Prostate gland (tissue), 2 donors: ENCODE measurements at places on chromosomes 4 and X.

DNA sequence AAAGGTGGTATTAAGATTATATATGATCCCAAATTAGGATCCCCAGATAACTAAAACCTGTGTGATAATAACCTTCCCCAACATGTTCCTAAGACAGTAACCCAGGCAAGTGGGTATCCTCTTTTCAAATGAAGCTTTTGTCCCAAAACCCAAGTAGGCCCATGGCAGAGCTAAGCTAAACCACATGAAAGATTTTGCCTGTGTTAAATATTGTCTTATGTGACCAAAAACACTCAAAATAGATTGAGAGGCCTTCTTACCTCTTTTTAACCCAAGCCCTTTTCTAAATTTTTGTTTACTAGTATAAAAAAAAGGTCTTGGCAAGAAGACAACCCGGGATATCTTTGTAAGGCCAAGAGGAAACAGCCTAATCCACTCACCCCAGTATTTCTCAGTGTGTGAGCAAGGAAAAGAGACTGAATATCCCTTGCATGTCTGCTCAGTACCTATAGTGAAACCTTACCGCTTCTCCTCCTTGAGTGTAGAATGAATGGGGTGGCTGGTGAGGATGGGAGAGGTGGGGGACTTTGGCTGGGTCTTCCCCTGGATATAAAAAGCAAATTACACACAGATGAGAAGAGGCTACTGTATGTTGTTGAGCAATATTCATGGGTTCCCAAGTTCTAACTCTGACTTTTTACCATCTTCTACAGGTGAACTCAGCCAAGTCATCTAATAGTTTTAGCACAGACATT, 188.8 kb upstream of the BMP3 start:
- DNase-seq = no peak

DNA sequence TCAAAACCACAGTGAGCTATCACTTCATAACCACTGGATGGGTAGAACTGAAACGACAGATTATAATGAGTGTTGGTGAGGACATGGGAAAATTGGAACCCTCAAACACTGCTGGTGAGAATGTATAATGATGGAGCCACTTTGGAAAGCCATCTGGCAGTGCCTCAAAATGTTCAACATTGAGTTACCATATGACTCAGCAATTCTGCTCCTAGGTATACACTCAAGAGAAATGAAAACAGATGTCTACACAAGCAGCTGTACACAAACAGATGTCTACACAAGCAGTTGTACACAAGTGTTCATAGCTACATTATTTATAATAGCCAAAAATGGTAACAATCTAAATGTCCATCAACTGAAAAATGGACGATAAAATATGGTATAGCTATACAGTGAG, 143.9 kb downstream of the PDGFRA start:
- DNase-seq = no peak

- no peak for DNase-seq
Measured at GRCh38 chrX:13520351-13520750, 49.0 kb upstream of the EGFL6 start.

DNA sequence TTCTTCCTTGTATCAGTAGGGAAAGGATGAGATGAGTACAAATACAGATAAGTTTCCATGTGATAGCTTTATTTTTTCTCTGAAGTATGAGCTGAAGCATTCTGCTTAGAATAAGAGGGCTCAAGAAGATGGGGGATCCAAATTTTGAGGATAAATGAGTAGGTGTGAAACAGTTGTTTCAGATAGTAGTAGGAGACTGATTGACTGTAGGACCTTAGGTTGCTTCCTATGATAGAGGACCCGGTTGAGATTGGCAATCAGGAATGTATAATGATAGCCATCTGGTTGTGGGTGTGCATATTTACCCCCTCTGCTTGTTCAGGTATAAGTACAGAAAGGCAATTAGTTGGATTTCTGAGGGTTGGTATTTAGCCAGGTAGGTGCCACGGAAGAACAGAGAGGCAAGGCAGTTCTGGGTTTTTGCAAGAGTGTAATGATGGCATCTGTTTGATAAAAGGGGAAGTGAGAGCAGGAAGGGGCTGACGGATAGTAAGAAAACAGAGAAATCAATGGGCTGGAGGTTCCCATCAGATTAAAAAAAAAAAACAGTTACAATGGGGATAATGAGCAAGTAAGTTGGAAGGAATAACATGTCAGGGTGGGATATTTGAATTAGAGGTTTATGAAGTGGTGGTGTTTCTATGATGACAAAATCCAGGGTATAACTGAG, 13.7 kb downstream of the OCRL start:
- DNase-seq = no peak

DNA sequence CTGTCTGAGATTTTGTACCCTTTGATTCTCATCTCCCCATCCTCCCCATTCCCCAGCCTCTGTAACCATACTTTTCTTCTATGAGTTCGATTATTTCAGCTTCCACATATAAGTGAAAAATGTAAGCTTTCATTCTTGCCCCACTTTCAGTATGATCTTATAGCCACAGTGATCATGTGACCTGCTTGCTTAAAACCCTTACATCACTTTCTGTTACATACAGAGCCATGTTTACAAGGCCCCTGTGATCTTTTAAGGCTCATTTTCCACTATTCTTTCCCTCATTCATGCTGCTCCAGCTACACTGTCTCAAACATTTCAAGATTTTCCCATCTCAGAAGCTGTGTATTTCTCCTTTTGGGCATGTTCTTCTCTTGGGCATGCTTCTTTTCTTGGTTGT, 147.7 kb downstream of the DCK start:
- no peak for DNase-seq

DNA sequence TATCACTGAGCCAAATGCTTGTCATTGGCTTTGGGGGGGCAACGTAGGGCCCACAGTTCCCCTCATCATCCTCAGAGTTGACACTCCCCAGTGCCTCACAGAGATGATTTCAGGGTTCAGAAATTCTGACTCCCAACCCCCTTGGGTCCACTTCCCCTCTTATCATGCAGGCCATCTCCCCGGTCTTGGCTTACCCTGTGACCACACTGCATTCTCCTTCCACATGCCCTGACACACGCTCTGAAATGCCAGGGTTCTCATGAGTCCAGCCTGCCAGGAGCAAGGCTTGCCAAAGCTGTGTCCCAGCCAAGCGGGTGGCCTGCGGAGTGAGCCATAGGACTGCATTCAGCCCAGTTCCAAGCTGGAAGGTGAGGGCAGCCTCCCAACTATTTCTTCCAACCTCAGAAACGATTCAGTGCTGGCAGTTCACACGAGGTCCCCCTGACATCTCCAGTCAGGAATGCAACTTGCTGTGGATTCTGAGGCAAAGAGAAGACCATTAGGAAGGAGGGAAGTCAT, 101.2 kb downstream of the SMIM20 start:
- peak; percentile 70 for DNase-seq

DNA sequence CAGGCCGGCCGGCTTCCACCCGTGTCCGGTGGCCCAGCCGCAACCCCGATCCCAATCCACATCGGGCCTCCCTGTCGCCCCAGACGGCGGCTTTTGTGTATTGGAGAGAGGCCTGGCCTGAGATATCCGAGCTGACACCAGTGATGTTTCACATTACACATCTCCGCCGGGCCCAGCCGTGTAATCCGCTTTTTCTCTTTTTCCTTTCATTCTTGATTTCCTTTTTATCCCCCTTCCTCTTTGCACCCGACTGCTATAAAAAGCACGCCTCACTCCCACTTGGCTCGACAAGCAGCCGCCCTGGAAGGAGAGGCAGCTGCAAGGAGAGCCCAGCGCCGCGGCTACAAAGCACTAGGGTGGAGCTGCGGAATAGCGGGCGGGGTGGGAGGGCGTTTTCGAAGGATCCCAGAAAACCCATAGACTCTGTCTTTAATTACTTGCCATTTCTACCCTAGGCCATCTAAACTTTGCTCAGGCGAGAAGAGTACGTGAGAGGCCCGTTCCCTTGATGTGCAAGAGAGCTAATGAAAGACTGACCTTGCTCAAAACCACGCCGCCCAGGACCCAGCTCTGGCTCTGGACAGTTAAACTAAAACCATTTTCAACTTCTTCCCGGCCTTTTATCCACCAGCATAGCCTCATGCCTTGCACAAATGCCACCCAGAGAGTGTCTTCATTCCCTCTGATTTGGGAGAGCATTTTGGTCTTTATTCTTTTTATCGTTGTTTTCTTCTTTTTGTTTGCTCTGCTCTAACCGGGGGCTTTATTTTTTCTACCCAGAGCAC, 3.2 kb downstream of the PITX2 start:
- DNase-seq = no peak

GRCh38 chrX:2863646-2864045, 34.9 kb downstream of the GYG2 start:
- no peak for DNase-seq

GRCh38 chr4:40858962-40859361, 109.2 kb downstream of the NSUN7 start:
- no peak for DNase-seq

DNA sequence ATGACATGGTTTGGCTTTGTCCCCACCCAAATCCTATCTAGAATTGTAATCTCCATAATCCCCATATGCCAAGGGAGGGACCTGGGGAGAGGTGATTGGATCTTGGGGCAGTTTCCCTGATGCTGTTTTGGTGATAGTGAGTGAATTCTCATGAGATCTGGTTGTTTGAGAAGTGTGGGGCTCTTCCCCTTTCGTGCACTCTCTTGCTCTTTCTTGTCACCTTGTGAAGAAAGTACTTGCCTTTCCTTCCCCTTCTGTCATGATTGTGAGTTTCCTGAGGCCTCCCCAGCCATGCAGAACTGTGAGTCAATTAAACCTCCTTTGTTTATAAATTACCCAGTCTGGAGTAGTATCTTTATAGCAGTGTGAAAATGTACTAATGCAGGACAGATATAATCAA, 36.4 kb upstream of the FREM3 start:
- no peak for DNase-seq

DNA sequence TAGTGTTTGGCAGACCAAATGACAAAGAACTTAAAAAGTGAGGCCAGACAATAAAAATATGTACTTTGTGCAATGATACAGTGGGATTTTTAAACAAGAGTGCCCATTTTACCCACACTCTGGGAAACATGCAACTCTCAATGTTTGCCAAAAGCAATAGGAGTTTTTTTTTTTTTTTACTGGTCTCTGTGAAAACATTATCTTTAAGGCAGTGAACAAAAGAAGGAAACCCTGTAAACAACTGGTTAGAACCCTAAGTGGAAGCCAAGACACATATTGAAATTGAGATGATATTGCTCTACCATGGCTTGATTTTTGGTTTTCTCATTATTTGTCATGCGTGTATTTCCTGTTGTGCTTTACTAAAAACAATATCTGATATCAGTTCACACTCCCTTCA, 67.2 kb upstream of the PPP3CA start:
- DNase-seq = no peak

GRCh38 chrX:106170318-106170717, 2.2 kb downstream of the PWWP3B start:
- no peak for DNase-seq

- DNase-seq = peak; percentile 66
Measured at GRCh38 chr4:169810325-169811323, 52.9 kb upstream of the HPF1 start.

- DNase-seq = no peak
Measured at GRCh38 chr4:22730021-22730420, 37.3 kb downstream of the GBA3 start.

GRCh38 chr4:153177841-153178240, 26.4 kb upstream of the TRIM2 start:
- DNase-seq = no peak

DNA sequence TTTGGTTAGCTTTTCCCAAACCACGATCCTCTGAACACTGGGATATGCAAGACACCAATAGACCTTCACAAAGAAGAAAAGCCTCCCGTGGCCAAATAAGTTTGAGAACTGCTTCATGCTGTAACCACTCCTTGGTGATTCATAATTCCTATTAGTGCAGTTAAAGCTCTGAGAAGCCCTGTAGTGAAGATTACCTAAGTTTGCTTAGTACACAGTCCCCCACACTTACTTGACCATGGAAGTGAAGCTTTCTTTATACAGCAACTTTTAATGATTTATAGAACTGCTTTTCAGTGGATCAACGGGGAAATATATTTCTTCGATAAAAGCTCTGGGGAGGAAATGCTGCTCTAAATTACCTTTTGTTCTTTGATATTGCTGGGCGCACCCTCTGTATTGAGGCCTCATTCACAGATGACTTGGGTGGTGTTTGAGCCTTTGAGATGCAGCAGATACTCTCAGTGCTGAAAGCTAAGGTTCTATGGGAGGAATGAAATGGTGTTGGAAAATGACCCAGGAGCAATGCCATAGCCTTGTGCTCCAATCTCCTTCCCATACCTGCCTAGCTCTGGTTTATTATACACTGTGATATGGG, 67.4 kb downstream of the CBLL2 start:
- no peak for DNase-seq

- no peak for DNase-seq
Measured at GRCh38 chr4:84846985-84847384, 119.5 kb downstream of the WDFY3 start.

DNA sequence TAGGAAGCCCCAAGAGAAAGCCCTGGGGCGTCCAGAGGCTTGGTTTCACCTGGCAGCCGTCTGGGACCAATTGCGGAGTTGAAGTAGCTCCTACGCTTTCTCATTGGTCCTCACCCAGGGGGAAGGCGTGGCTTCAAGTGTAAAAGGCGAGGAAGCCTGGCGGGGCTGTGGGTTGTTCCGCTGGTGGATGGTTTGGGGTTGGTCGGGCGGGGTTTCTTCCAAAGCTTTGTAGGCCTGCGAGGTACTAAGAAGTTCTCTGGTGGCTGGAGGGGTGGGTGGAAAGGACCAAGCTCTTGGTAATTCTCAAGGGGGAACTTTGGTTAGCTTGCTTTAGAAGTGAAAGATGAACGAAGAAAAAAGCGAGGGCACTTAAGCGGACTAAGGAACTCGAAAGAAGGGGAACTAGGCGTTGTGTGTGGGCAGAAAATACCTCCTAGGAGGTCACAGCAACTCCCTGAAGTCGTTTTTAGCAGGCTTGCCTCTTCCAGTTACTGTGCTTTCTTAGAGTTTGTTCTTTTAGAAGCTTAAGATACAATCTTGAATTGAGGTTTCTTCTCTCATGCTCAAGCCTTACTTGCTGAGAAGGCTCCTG, 36.6 kb downstream of the CCNG2 start:
- DNase-seq = no peak

DNA sequence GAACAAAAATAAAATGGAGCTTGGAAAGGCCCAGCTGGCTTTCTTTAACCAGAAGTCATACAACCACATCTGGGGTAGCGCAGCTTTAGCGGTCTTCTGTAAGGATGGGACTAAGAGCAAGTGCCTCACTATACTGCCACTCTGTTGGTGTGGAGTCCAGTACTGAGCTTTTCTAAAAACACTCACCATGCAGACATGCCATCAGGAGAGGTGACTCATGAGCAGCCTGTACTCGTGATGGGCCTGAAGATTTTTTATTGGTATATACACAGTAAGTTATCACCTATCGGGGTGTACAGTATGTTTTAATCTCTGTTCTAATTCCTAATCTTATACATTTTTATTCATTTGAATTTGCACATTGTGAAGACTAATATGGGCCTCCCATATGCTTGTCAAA, 9.6 kb downstream of the PPP3CA start:
- DNase-seq = no peak

GRCh38 chrX:77723681-77724080, 62.3 kb downstream of the ATRX start:
- no peak for DNase-seq

GRCh38 chr4:155530857-155531256, 135.8 kb upstream of the GUCY1A1 start:
- DNase-seq = no peak
